Epithelial cell of prostate (primary cell): ENCODE measurements at places on chromosomes 4 and X.

DNA sequence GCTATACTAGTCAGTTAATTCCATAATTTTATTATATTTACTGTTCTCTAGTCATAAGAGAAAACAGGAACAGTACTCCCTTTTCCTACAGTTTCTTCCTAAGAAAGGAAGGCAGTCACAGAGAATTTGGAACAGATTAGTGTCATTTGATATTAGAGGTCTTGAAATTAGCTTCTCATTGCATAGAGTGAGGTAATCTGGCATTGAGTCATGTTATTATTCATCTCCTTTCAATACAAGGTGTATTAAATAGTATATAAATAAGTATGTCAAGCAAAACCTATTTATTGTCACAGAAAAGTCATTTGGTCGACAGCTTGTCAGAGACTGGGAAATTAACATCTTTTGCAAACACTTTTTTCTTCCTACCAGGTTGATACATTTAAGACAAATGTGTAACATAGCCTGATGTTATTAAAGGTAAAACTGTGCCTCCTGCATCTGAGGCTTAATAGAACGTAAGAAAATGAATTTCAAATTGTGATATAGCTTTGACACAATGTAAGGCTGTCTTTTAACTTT is 753.1 kb upstream of the FRG1 start:
- DNase-seq: no peak

DNA sequence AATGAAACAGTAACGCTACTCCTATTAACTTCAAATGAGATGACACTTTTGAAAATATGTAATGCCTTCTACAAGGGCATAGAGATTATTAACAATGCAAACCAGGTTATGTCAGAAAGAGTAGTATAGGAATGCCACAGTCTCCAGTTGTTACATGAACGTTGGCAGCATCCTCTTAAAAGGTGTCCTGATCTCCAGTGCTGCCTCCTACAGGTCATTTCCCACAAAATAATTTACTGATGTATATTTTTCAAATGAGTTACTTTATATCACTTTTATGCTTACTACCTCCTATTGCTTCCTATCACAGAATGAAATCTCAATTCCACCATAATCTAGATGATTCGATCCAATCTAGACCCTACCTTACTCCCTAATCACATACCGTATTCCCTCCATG is 195.2 kb upstream of the EPHA5 start:
- DNase-seq: no peak

DNA sequence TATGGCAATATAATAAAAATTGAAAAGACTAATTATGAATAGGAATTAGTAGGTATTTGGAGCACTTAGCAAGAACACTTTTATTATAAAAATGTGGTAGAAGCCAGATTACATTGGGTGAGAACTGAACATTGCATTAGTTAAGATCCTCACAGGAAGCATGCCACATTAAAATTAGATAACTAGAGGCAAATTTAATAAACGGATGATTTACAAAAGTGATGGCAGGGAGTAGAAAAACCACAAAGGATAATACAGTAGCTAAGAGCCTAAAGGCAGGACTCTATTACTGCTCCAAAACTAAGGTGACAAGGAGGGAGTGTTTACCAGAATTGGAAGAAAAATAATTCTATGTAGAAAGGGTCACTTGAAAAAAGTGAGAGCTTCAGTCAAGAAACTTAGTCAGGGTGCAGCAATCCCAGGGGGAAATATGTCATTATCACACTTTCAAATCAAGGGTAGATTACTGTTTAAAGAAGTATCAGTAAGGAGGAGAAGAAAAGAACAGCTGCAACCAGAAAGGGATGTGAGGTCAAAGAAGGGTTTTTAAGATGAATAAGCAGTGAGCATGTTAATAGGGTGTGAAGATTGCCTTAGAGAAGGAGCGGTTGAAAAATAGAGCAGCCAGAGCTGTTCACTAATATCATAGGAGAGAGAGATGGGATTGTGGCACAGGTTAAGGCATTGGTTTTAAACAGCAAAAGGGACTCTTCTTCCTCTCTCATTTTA is 84.6 kb downstream of the NDST4 start:
- no peak for DNase-seq

GRCh38 chr4:134024251-134024650 is 177.3 kb downstream of the PABPC4L start:
- no peak for DNase-seq

DNA sequence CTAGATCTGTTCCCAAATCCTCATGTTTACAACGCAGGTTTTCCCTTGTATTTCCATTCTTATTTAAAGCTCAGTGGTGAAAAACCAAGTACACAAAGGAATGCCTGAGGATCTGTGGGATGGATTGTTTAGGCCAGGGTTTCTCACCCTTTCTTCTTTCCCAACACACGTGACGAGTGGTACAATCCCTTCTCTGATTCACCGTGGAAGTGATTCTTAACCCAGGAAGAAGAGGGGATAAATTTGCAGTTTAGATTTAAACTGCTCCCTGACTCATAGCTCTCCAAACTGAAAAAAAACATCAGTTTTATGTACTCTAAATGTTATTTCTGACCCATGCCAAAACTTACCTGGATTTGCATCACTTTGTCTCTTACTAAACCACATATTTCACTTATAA is 17.0 kb downstream of the PAQR3 start:
- DNase-seq: no peak

DNA sequence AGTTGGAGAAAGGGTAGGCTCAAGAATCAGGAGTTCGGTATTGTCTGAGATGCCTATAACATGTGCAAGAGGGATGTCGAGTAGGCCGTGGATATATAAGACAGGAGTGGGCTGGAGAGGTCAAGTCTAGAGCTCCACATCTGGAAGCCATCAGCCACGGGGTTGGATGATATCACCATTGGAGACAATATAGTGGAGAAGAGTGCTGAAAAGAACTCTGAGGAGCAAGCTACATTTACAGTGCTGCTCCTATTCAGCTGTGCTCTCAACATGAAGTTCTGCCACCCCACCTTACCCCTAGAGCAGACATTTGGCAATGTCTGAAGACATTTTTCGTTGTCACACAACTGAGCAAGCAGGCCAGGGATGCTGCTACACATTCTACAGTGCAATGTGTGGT is 20.9 kb upstream of the PLAC1 start:
- DNase-seq: no peak

GRCh38 chr4:105137121-105137875 is 9.4 kb upstream of the TET2 start:
- no peak for DNase-seq

- no peak for DNase-seq
Measured at GRCh38 chrX:129738466-129739308, at the start of gene XPNPEP2. Gene XPNPEP2 (plus strand): TSS chrX:129738979. CDS start chrX:129739214, 235 bp downstream.

DNA sequence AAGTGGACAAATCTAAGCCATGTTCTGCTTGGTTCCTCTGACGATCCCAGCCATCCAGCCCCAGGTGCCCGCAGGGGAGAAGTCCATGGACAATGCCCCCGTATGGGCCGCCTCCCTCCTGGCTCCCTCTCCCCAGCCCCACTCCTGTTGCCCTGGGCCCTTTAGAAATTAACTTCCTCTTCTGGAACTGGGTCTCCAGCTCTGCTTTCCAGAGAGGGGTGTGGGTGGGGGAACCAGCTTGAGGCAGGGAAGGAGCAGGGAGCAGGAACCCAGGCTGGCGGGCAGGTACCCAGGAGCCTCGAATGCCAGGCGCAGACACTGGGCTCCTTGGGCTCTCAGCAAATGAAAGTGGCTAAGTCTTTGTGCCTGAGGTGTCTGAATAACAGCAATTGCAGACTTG is 12.7 kb upstream of the ABLIM2 start:
- DNase-seq: no peak
